T-helper 1 cell treated with Interleukin-12 subunit alpha and Interleukin-12 subunit beta and Interleukin-4 antibody, amounts not matched to agents 30 ng/mL and 1 ng/mL, for 36 hours (primary cell): ENCODE measurements at places on chromosomes 6 and 20. TPM values are rescaled to one million over a fixed set of nuclear protein-coding genes. Genes with fewer than 3 reads are reported as not detected.

SNX3 gene
- 75.0 and 76.2 TPM in 2 replicates for total RNA-seq

VNN1 gene
- not detected in 2 replicates for total RNA-seq

PPDPF gene
- total RNA-seq = 137 and 141 TPM in 2 replicates

PLA2G7 gene
- total RNA-seq = not detected in 2 replicates

PMEPA1 gene
- total RNA-seq = 0.47 TPM in 1 of 2 replicates, not detected in the other

SEL1L2 gene
- not detected in 2 replicates for total RNA-seq

NKX2-2 gene
- total RNA-seq = not detected in 2 replicates

EYA2 gene
- not detected in 2 replicates for total RNA-seq

TOP1 gene
- total RNA-seq = 96.8 and 98.4 TPM in 2 replicates

RIMS4 gene
- total RNA-seq = not detected in 2 replicates

ACTL10 gene
- total RNA-seq = 3.1 and 3.6 TPM in 2 replicates

CARMIL1 gene
- total RNA-seq = 1.9 and 2.1 TPM in 2 replicates

HLA-DRB5 gene
- total RNA-seq = 80.1 and 94.3 TPM in 2 replicates

SUPT3H gene
- 7.5 and 8.1 TPM in 2 replicates for total RNA-seq

KCNK16 gene
- not detected in 2 replicates for total RNA-seq

KCNB1 gene
- total RNA-seq = 0.12 and 0.22 TPM in 2 replicates

PRR18 gene
- not detected in 2 replicates for total RNA-seq

SLPI gene
- total RNA-seq = 0.64 and 0.88 TPM in 2 replicates

FIG4 gene
- 11.6 TPM in 2 replicates for total RNA-seq

MYB gene
- 52.6 and 58.3 TPM in 2 replicates for total RNA-seq

PDSS2 gene
- 15.0 and 15.5 TPM in 2 replicates for total RNA-seq

TM9SF4 gene
- 44.3 and 44.4 TPM in 2 replicates for total RNA-seq

RUNX2 gene
- 12.7 and 14.6 TPM in 2 replicates for total RNA-seq

MEI4 gene
- not detected in 2 replicates for total RNA-seq

RIPPLY2 gene
- not detected in 2 replicates for total RNA-seq

PIGT gene
- total RNA-seq = 85.2 and 87.5 TPM in 2 replicates

SOX18 gene
- 1.8 and 2.2 TPM in 2 replicates for total RNA-seq

TCP11 gene
- not detected in 2 replicates for total RNA-seq

MYCT1 gene
- total RNA-seq = not detected in 2 replicates

COX4I2 gene
- total RNA-seq = not detected in 2 replicates

NRN1 gene
- 3.1 and 5.8 TPM in 2 replicates for total RNA-seq

BTNL2 gene
- total RNA-seq = not detected in 2 replicates
